ENCODE measurements at places on chromosomes 1 and 21.

DNA sequence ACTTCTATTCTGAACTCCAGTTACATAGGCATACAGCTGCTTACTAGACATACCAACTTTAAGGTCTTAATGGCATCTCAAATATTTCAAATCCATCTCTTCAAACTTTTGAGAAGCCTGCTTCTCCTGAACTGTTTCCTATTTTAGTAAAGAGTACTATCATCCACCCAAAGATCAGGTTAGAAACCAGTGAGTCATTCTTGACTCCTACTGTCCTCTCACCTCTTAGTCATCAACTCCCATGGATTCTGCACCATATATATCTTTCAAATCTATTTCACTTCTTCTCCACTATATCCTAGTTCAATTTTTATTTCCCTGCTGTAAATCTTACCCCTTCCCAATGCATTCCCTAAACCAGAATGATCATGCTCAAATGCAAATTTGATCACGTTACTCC, 18.1 kb upstream of the BEND5 start:
- no peak for DNase-seq

- DNase-seq: no peak
Measured at GRCh38 chr1:111006556-111006955, 42.8 kb upstream of the LRIF1 start.

- DNase-seq: no peak
Measured at GRCh38 chr1:66998972-66999371, 55.0 kb downstream of the SLC35D1 start.

DNA sequence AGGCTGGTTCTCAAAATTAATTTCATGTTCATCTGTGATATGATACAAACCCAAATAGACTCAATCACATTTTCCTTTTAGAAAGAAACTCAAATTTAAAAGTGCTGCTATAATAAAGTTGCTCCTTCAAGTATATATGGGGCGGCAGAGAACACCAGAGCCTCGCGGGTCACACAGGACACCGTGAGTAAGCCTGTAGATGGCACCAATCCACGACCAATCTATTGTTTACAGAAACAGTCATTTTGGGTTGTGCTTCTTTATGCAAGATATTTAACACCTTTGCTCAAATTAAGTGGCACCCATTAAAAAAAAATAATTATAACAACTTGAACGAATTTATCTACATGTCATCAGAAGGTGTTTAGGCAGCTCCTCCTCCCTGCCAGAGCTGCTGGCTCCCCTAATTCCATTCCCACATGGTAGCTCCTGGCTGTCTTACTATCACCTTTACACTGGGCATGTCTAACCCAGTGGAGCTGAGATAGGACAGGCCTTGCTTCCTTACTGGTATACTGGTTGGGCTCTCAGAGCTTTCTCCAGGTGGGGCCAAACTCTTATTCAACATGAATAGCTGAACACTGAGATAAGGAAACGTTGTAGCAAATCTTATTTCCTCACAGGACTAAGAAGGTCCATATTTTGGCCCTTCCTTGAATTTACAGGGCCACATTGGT, 287.0 kb downstream of the SDCCAG8 start:
- no peak for DNase-seq

DNA sequence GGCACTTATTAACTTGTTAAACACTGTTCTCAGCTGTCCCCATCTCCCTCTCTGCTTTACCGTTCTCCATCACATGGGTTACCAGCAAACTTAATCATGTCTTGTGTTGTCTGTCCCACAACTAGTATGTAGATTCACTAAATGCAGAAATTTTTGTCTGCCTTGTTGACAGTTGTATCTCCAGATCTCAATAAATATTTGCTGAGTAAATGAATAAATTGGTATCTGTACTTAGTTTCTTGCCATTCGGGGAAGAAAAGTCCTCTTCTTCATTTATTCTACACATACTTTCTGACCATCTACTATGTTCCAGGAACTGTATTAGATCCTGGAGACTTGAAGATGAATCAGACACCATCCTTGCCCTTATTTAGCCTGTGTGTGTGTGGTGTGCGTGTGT, 97.9 kb downstream of the KCND3 start:
- no peak for DNase-seq

- no peak for DNase-seq
Measured at GRCh38 chr1:230175163-230175747, 108.2 kb downstream of the GALNT2 start.

DNA sequence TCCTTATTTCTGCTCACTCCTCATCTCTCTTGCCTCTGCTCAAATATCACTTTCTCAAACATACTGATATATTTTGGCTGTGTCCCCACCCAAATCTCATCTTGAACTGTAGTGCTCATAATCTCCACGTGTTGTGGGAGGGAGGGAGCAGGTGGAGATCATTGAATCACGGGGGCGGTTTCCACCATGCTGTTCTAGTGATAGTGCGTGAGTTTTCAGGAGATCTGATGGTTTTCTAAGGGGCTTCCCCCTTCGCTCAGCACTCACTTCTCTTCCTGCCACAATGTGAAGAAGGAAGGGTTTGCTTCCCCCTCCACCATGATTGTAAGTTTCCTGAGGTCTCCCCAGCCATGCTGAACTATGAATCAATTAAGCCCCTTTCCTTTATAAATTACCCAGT, 26.6 kb downstream of the ZBTB8OS start:
- DNase-seq: no peak

GRCh38 chr1:25474439-25475047, 43.8 kb downstream of the MACO1 start:
- no peak for DNase-seq

- no peak for DNase-seq
Measured at GRCh38 chr1:226939438-226940028, 561 bp upstream of the COQ8A start.

GRCh38 chr1:74812180-74812541, 79.2 kb downstream of the TYW3 start:
- DNase-seq: no peak

DNA sequence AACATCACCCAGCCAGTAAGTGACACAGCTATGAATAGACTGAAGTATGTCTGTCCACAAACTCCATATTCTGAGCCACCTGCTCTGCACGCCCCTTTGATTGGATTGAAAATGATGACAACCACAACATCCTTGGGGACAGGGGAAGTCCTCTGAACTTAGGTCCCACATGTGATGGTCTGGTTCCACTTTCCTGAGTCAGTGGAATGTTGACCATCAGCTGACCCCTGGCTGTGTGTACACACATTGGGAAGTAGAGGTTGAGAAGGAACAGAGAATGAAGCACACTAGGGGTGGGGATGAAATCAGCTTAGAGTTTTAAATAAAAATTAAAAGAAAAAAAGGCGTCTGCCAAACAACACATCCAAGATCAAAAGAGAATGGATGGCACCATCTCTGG, 8.0 kb upstream of the DISP3 start:
- DNase-seq: no peak

DNA sequence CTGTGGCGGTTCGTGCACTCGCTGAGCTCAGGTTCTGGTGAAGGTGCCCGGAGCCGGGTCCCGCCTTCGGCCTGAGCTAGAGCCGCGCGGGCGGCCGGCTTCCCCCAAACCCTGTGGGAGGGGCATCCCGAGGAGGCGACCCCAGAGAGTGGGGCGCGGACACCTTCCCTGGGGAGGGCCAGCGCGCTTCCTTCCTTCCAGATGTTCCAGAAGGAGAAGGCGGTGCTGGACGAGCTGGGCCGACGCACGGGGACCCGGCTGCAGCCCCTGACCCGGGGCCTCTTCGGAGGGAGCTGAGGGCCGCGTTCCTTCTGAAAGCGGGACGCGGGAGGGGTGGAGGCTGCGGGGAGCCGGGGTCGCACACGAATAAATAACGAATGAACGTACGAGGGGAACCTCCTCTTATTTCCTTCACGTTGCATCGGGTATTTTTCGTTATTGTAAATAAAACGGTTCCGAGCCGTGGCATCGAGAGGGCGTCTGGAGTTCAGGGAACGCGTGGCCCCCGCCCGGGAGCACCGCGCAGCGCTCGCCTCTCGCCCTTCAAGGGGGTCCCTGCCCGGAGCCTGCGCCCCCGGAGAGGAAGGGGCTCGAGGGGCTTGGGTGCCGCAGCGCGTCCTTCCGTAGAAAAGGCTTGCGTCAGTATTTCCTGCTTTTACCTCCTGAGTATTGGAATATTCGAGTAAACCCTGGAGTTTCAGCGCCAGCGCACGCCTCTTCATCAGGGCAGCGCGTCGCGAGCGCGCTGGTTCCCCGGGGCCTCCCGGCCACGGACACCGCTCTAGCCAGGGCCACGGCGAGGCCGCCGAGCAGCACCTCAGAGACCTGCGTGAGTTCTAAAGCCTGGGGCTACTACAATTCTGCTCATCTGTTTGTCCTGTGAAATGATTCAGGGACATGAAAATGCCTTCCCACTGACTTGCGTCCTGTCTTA, 11.5 kb downstream of the YBEY start:
- no peak for DNase-seq

DNA sequence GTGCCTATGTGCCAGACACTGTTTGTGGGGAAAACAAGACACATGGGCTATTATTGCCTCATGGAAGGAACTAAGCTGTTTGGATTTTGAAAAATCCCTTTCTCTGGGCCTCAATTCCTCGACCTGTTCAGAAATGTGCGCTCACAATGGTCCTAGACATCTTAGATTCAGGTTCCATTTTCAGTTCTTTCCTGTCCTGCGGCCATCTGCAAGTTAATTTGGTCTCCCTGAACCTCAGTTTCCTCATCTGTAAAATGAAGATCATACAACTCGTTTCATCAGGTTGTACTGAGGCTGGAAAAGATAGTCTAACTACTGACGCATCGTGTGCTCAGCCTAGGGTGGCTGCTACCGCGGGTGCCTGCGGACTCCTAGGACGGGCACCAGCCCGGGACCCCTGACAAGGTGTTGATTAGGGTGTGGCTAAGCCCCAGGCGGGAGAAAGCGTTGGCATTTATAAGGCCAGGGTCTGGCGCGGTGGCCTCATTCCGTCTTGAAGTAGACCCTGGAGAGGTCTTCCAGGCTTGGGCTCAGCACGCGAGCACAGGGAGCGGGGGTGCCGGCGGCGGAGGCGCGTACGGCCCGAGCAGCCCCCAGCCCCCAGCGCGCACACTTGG, 493 bp upstream of the ELOA start:
- no peak for DNase-seq

- no peak for DNase-seq
Measured at GRCh38 chr1:29607236-29607635, 370.9 kb downstream of the PTPRU start.

DNA sequence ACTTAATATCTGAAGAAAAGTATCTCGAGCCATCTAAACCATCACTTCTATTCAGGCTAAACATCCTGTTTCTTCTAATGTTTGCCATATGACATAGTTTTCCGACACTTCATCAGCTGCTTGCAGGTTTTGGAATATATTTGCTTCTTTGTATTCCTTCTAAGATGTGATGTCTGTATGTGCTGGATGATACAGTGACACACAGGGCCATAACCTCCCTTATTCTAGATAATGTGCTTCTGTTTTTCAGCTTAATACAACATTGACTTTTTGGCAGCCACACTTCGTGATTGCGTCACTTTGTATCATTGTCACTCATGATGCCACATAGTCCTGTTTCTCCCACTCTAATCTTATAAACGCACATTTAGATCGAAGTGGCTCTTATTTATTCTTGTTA, 156.3 kb downstream of the CRB1 start:
- DNase-seq: no peak

DNA sequence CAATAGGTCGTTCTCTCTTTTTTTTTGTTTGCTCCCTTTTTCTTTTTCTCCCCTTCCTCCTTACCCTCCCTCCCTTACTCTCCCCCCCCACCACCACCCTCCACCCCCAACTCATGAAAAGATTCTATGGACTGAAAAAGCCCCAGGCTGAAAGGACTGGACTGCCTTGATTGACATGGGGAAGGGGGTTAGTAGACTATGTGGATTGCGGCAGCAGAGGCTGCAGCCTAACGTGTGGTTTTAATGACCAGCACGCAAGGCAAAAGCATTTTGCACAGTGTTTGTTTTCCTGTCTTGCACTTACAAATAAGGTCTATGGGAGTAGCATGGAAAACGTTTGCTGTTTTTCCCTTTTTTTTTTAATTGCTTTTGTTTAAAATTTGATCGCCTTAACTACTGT, 5.5 kb downstream of the ZBTB18 start:
- no peak for DNase-seq

GRCh38 chr1:44146536-44147361, 5.3 kb upstream of the KLF18 start:
- no peak for DNase-seq

DNA sequence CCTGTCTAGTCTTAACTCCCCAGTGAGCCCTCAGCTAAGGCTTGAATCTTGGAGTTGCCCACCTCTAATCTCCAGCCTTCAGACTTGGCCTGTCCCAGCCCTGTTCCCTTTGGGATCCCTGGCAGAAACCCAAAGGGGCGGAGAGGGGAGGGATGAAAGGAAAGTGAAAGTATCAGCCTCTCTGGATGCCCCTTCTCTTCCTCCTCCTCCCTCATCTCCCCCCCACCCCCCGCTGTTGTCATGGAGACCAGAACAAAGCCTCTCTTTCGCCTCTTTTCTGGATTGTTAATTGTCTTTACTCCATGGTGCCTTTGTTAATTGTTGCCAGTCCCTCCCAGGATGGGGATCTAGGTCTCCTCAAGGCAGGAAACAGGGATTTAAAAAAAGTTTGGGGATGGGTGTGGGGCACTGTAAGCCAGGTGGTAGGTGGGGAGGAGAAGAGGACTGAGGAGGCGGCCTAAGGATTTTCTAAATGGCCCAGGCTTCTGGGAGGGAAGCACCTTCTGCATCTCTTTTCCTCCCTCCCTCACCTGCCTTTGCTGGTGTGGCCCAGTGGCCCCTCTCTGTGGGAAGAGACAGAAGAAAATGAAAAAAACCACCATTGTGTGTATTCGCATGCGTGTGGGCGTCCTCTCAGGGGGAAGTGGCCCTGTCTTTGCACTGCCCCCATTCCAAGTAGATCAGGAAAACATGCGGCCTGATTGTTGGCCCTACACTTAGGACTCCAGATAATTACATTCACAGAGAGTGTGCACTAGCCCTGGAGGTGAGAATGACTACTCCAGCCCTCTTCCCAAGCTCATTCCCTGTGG, 7.5 kb upstream of the SOX13 start:
- DNase-seq: no peak

DNA sequence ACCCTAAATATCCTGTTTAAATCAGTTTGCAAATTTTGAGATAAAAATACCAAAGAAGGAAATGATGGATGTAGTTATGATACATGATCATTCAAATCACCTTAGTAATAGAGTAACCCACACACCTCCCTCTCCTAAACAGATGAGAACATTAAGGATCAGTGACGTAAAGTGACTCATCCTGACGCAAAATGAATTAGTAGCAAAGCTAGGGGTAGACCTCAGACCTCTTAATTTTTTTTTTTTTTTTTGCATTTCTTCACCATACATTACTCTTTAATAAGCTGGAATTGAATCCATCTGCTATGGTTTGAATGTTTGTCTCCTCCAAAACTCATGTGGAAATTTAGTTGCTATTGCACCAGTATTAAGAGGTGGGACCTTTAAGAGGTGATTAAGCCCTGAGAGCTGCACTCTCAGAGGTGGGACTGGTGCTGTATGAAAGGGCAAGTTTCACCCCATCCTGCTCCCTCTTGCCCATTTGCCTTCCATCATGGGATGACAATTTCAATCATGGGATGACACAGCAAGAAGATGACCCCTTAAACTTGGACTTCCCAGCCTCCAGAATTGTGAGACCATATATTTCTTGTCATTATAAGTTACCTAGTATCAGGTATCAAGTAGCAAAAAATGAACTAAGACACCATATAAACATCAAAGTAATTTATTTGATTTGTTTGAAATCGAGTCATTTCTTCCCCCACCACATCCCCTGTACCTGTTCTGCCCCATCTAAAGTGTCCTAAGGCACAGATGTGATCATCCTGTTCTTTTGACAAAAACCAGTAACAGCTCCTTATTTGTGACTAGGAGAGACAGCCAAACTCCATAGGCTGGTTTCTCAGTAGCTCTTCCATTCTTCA, 114.6 kb upstream of the DUSP10 start:
- no peak for DNase-seq

- DNase-seq: no peak
Measured at GRCh38 chr1:40306296-40306695, 10.8 kb downstream of the COL9A2 start.
